ENCODE measurements at places on chromosomes 2 and 18.

DNA sequence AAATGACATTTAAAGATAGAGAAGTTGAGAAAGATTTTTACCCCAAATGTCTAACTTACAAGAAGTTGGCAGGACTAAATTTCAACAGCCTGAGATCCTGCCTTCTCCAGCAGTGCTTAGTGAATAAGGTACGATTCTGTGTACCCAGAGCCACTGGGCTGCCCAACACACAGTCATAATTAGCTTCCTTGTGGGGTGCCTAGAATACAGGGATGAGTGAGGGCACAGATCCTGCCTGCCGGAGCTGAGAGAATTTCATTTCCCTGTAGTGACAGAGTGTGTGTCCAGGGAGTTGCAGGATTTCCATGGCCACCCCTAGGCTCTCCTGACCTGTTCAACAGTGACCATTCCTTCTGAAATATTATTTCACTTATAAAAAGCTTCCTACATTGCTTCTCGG is 27.0 kb downstream of the GREB1 start:
- DNase-seq, result no peak

- no peak for DNase-seq
These were observed 182.1 kb downstream of the MGAT5 start for GRCh38 chr2:134435936-134436335.

DNA sequence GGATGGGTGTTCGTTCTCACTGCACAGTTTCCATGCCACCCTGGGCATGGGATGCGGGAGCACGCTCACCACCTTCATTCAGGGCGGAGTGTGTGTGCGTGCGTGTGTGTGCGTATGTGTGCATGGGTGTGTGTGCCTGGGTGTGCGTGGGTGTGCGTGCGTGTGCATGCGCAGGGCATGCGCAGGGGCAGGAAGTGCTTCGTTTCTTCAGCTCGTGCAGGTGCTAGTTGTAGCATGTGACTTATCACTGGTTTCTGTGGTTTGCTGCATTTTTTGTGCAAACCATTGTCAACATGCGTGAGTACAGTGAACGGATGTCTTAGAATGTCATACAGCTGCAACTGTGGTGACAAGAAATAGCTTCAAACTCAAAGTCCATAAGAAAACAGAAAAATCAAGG is 179.5 kb downstream of the PTGR3 start:
- DNase-seq, result no peak

DNA sequence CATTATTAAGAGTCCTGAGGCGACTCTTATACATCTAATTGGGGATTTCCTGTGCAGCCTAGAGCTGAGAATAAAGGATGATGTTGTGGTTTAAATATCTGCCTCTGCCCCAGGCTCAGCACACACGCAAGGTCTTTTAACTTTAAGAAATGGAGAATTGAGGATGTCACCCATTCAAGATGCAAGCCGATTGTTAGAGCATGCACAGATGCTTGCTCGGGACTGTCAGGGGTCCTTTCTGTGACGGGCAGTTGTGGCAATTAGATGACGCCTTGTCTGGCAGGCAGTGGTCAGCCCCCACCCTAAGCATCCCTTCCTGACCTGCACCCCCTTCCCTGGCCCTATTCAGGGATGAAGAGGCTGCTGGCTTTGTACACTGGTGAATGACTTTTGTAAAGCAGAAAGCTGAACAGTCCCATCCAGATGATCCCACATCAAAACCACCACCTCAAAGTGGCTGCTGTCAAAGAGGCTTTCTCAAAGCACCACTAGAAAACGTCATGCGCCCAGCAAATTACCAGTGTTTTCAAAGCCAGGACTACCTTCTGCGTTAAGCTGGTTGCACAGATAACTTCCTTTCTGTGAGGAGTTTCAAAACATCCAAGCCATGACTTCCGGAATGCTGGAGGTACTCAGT is 23.7 kb downstream of the FAM178B start:
- no peak for DNase-seq

DNA sequence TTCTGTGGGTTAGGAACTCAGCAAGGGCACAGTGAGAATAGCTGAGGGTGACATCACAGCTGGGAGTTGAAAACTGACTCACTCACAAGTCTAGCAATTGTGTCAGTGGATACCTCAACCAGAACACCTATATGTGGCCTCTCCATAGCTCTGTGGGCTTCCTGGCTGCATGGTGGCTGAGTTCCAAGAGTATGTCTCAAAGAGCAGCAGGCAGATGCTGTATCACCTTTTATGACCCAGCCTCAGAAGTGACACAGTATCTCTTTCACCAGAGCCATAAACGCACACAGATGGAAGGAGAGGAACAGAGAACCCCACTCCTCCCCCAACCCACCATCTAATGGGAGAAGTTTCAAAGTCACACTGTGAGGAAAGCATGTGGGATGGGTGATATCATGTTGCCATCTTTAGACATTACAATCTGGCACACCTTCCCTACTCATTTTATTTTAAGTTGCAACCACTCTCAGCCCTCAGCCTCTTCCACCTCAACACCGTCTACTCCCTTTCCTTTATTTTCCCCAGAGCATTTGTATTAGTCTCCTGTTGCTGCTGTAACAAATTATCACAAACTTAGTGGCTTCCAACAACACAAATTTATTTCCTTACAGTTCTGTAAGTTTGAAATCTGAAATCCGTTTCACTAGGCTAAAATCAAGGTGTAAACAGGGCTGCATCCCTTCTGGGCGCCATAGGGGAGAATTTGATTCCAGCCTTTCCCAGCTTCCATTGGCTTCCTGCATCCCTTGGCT is 134.6 kb upstream of the SPATS2L start:
- no peak for DNase-seq

- DNase-seq, result no peak
These were observed 51.8 kb downstream of the LPIN2 start for GRCh38 chr18:2960983-2961696.

- DNase-seq, result no peak
These were observed 281.8 kb downstream of the CLIP4 start for GRCh38 chr2:29397039-29397438.

DNA sequence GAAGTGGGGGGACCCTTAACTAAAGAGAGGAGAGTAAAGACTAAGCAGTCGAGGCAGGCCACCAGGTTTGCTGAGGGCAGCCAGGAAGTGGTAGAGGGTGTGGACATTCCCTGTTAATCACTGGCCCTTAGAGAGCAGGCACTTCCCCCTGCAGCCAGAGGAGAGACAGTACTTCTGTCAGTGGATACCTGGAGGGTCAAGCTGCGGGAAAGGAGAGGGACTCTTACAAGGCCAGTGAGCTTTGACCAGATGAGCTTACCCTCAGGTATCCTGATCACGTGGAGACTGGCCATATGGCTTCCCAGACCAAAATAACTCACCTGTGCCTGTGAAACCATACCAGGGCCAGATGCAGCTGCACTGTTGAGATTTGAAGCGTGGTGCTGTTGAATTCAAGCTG is 28.6 kb downstream of the ITGA6 start:
- DNase-seq, result no peak

DNA sequence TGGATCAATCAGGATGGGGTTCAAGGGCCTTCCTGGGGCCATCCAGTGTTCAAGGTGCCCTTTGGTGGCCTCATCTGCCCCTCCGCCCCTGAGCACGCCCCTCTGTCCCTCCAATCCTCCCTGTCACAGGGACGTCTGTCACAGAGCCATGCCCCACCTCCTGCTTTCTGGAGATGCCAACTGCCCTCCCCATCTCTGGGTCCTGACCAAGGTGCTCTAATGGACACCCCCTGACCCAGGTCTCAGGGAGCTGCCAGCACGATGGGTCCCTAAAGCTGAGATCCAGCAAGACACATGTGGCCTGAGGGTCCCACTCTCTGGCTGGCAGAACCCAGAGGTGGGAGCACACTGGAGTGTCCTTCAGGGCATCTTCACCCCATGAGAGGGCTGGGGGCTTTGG is 2.1 kb upstream of the TEKT4 start:
- no peak for DNase-seq

DNA sequence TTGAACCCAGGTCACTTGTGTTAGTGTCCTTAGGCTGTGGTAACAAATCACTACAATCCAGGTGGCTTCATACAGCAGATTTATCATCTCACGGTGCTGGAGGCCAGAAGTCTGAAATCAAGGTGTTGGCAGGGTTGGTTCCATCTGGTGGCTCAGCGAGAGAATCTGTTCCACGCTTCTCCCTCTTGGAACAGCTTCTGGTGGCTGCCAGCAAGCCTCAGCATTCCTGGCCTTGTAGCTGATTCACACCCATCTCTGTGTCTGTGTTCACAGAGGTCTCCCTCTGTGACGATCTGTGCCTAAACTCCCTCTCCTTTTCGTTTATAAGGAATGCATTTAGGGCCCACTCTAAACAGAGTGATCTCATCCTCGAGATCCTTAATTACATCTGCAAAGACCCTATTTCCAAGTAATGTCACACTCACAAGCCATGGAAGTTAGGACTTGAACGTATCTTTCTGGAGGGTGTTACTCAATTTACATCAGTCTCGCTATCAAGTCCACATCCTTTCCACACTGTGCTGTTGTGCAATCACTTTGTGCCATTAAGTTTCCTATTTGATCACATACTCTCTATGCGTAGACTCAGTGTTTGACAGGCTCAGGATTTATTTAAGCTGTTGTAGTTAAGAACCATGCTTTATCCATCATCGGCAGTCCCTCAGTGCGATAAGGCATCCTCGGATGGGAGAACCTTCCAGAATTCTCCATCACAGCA is 164.4 kb downstream of the SOCS6 start:
- no peak for DNase-seq

DNA sequence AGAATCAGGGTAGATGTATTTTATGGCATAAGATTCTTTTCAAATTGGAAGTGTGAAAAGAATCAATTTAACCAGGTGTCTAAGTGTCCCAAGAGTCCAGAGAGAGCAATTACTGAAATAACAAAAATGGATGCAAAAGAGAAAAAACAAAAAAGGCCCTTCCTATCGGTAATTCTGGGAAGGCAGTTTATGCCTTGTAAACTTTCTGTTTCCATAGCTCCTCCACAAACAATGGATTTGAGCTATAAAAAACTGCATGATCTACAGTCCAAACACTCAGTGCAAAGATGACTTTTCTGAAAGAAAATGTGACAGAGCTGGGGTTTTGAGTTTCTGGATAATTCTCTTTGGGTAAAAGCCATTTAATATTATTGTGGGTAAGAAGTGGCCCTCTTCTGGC is 366.1 kb downstream of the EN1 start:
- no peak for DNase-seq

GRCh38 chr2:162328424-162329157 is 10.1 kb upstream of the IFIH1 start:
- DNase-seq, result no peak

DNA sequence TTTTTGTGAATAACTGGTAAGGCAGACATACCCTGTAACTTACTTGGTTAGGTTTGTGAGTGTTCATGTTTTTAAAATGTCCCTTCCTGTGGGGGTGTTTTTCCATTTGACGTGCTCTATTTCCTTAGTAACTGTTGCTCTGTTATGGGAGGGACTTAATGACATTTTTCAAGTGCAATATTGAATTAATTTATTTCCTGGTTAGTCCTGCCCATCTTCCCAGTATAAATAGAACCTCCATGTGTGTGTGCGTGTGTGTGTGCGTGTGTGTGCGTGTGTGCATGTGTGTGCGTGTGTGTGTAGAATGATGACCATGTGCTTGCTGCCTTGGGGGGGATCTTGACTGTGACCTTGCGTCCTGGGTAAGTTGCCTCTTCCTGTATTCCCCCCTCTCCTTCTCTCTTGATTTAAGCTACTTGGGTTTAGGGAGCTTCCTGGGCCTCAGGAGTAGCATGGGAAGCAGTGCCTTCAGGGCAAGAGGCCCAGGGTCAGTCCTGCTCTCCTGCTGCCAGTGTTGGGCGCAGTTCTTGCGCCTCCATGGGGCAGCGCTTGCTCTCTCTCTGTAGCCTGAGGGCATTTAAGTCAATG is 163.9 kb downstream of the LDLRAD4 start:
- DNase-seq, result no peak

GRCh38 chr2:42297322-42297936 is 63.6 kb downstream of the COX7A2L start:
- DNase-seq, result no peak

- no peak for DNase-seq
These were observed 91.8 kb downstream of the MAP4K4 start for GRCh38 chr2:101788995-101789970.

DNA sequence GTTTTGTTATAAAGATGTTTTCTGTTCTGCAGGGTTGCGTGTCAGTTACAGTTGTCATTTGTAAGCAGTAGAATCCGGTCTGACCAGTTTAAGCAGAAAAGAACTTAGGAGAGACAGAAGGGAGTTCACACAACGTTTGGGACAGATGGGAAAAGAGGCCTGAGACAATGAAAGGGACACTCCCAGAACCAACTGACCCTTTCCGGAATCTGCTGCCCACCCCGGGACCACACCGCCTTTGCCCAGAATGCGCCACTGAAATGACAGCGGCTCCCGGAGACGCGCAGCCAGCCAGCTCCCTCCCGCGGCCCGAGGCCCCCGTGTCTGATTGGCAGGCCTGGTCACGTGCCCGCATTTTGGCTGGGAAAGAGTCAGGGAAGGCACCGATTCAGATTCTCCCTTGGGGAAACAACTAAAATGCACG is 244.6 kb downstream of the BCL2 start:
- peak; percentile 27 for DNase-seq

DNA sequence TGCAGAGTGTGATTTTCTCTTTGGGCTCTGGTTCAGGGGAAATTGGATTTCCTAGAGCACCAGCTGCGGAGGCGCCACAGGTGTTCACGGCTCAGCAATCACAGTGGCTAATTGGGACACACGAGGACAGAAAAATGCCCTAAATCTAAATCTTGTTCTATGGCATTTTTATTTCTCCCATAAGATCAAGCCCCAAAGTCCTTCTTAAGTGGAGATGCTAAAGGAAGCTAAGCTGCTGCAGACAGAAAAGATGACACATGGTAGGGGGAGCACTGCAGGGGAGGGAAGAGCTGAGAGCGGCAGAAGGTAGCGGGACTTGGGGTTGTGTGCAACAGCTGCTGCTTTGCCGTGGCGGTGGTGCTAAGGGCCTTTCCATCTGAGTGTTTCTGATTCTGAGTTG is 280.6 kb downstream of the MYT1L start:
- DNase-seq, result no peak

DNA sequence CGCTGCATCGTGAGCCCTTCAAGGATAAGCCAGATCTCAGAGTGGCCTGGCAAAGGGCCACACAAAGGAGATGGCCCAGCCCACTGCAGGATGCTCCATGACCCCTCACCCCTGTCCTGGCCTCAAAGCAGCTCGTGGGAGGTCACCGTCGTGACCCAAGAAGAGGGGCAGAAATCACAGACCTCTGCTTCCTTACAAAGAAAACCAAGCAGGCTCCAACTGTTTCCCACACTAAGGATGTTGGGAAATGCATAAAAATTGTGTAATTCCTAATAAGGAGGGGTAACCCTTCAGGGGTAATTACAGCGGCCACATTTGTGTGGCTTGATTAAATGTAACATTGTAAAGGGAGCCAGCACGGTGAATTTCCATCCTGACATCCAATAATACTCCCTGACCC is 102.3 kb downstream of the BOD1L2 start:
- no peak for DNase-seq

GRCh38 chr2:230738924-230739323 is 26.3 kb downstream of the CAB39 start:
- no peak for DNase-seq

GRCh38 chr18:58338961-58339592 is 289.8 kb downstream of the ALPK2 start:
- no peak for DNase-seq

- no peak for DNase-seq
These were observed 218.4 kb upstream of the REV1 start for GRCh38 chr2:99708231-99708630.

GRCh38 chr18:11149441-11150270 is at the start of gene PIEZO2:
Gene PIEZO2 (minus strand): TSS chr18:11149569. CDS start chr18:11148588, 981 bp downstream.
- DNase-seq, result no peak

- DNase-seq, result no peak
These were observed 121.4 kb upstream of the CCDC195 start for GRCh38 chr2:224837558-224837957.

- DNase-seq, result no peak
These were observed 50.5 kb downstream of the RAB27B start for GRCh38 chr18:54878659-54879358.

Data from hematopoietic multipotent progenitor cell treated with erythropoietin and hydrocortisone succinate and interleukin-3 and kit ligand, for 15 days (in vitro differentiated cells).